Caudate nucleus (tissue), 63 donors: ENCODE measurements at places on chromosomes 4 and X.

DNA sequence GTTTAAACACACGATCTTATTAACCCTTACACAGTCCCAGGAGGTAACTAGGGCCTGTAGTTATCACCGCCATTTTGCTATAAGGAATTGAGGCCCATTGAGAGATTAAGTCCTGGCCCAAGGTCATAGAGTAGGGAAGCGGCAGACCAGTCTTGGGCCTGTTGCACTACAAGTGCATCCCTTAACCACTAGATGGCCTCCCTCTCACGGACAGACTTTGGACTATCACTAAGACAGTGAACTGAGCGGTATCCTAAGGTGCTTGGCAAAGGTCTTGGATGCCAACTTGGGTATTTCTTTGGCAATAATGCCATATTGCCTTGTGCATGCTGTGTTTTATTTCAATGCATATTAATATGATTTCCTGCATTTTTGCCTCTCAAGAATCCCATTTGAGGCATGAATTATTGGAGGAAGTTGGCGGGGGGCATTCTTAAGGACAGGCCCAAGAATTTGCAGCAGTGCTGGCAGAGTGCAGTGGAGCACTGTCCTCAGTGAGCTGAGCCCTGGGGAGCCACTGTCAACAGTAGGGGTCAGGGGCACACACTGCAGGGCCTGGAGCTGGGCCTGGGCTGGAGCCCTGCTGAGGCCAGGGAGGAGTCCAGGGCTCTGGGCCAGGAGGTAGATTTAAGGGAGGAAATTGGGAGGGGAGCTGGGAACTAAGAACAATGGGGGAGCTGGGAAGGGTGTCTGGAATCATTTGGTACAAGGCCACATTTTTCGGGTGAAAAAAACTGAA, 147.4 kb downstream of the SMIM20 start:
- DNase-seq, result no peak

GRCh38 chr4:37584071-37584470, 102.1 kb downstream of the RELL1 start:
- DNase-seq, result no peak

- DNase-seq, result no peak
Measured at GRCh38 chr4:143512978-143513313, 556 bp upstream of the SMARCA5 start.

- no peak for DNase-seq
Measured at GRCh38 chr4:147644471-147644870, 27.3 kb downstream of the TMEM184C start.

DNA sequence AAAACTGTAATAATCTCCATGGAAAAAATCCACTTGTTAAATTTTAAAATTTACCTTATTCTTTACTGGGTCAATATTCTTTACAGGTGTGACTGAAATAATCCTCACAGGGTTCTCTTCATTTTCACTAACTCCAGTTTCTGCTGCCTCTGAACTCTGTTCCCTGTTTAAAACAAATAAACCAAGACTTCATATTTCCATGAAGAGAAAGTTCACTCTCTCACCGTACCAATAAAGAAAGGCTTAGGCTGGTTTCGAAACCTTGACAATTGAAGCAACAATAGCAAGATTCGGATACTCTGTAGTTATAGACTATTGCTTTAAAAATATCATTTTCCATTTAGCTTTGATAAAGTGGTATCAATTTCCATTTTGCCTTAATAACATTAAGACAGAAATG, 135.8 kb downstream of the PDS5A start:
- no peak for DNase-seq

- DNase-seq, result no peak
Measured at GRCh38 chr4:186416451-186417060, 138.8 kb downstream of the MTNR1A start.

- DNase-seq, result no peak
Measured at GRCh38 chr4:176186067-176186466, 9.3 kb downstream of the SPATA4 start.

- DNase-seq, result no peak
Measured at GRCh38 chr4:2855584-2855983, 11.9 kb downstream of the ADD1 start.

- DNase-seq, result no peak
Measured at GRCh38 chrX:43627147-43627546, 29.0 kb upstream of the MAOA start.

DNA sequence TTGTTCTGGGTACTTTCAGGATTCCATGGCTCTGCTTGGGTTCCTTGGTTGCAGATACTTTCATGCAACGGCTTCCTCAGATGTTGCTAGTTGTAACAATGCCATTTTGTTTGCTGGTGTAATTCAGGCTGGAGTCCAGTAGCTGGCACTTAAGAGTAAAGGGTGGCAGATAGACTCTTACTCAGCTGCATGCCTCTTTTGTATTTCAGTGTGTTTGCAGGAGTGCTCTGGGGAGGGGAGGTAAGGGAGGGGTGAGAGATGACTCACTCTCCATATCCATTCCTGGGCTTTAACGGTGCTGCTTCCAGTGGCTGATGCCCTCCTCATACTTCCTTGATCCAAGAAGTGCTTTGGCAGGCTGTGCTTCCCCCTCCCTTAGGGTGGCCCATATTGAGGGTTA, 155.2 kb downstream of the ZNF330 start:
- DNase-seq, result no peak

GRCh38 chr4:136900696-136901095, 631.6 kb downstream of the PCDH18 start:
- no peak for DNase-seq

DNA sequence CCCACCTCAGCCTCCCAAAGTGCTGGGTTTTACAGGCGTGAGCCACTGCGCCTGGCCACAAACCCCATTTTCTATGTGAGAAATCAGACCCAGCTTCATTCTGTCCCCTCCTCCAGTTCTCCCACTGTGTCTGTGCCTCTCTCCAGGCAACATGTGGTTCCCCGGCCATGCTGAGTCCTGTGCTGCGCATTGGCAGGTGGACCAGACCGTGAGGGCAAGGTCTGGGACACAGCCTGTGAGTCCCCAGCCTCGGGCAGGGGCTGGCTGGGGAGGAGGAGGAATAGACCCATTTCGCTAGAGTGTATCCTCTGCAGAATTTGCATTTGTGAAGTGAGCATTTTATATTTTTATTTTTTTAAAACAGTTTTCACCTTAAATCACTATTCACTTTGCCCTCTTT, 21.5 kb upstream of the CLDN24 start:
- no peak for DNase-seq

DNA sequence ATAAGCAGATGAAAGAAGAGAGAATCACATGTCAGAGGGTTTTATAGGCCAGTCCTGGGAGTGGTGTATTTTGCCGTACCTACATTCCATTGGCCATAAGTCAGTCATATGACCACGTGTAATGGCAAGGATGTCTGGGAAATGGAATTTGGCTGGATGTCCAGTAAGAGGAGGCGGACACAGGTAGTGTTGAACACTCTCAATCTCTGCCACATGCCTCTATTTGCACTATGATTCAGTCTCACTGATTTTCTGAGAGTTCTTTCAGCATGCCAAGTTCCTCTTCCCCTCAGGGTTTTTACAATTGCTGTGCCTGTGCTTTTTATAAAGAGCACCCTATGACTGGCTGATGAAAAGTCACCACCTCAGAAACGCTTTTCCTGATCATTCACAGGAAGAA, 164.2 kb upstream of the GPR101 start:
- DNase-seq, result no peak

- no peak for DNase-seq
Measured at GRCh38 chr4:140704392-140704960, 51.7 kb downstream of the TBC1D9 start.

- DNase-seq, result no peak
Measured at GRCh38 chr4:1446502-1447386, 40.5 kb upstream of the NKX1-1 start.

DNA sequence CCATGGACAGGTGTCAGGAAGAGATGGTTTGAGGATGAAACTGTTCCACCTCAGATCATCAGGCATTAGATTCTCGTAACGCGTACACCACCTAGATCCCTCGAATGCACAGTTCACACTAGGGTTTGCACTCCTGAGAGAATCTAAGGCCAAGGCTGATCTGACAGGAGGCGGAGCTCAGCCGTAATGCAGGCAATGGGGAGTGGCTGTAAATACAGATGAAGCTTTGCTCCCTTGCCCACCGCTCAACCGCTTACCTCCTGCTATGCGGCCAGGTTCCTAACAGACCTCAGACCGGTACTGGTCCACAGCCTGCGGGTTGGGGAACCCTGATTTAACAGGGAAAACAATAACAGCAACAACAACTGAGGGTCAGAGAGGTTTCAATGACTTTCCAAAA, 2.0 kb upstream of the TEC start:
- DNase-seq, result no peak

- no peak for DNase-seq
Measured at GRCh38 chr4:17103231-17103630, 204.8 kb upstream of the LDB2 start.

- no peak for DNase-seq
Measured at GRCh38 chr4:42531341-42532030, 125.4 kb downstream of the ATP8A1 start.

- DNase-seq, result no peak
Measured at GRCh38 chrX:86604607-86605006, 456.4 kb downstream of the DACH2 start.

DNA sequence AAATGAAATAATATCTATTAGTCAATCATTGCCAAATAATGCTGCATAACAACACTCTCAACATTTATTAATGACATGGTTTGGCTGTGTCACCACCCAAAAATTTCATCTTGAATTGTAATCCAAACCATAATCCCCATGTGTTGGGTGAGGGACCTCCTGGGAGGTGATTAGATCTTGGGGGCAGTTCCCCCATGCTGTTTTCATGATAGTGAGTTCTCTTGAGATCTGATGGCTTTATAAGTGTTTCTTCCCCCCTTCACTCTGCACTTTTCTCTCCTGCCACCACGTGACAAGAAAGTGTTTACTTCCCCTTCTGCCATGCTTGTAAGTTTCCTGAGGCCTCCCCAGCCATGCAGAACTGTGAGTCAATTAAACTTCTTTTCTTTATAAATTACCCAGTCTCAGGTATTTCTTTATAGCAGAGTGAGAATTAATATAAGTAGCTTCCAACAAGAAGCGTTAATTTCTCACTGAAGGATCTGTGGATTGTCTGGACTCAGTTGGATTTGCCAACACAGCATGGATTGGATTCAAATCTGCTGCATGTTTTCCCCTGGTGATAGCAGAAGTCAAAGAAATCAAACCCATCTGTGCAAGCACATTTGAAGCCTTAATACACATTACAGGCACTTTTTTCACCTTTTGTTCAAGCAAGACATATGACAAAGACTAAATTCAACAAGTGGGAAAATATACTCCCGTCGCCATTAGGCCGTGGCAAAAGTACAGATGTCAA, 216.6 kb downstream of the PDGFC start:
- DNase-seq, result no peak

- no peak for DNase-seq
Measured at GRCh38 chrX:11540532-11541377, 125.0 kb downstream of the ARHGAP6 start.

GRCh38 chr4:140106289-140106844, 47.6 kb downstream of the MAML3 start:
- DNase-seq, result no peak

DNA sequence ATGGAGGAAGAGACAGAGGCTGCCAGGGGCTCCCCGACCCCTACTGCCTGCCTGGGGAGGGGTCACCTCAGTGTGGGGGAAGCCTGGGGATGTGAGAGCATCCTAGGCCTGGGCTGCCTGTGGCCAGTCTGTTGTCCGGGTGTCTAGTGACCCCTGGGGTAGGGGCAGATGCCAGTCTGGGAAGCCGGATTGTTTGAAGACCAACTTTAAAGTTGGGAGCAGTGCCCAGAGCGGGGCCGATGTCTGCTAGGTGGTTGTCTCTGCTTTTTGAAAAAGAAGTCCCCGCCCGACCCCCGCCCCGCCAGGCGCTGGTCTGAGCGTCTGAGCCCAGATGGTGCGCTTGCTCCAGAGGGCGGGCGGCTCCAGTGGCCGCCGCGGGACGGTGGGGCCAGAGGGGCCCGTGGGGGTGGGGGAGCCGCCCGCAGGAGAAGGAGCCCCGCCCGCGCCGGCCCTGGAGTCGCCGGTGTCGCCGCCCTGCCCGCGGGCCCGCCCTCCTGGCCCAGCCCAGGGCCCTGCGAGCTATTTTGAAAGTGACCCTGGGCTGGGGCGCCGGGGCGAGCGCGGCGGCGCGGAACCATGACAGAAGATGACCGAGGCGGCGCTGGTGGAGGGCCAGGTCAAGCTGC, at the start of gene DOK7:
TSS of gene DOK7 (plus strand) at position 517 of the 626 bp plus-strand sequence. CDS start at position 587, 70 bp downstream.
- DNase-seq, result no peak

GRCh38 chr4:183887351-183887750, 17.8 kb upstream of the STOX2 start:
- DNase-seq, result no peak

- no peak for DNase-seq
Measured at GRCh38 chrX:50671661-50672060, 142.3 kb downstream of the SHROOM4 start.

GRCh38 chrX:54891573-54891972, 29.1 kb upstream of the TRO start:
- DNase-seq, result no peak

- no peak for DNase-seq
Measured at GRCh38 chrX:72051589-72051988, 80.1 kb downstream of the RTL5 start.

- no peak for DNase-seq
Measured at GRCh38 chrX:123308658-123309057, 124.6 kb downstream of the GRIA3 start.

DNA sequence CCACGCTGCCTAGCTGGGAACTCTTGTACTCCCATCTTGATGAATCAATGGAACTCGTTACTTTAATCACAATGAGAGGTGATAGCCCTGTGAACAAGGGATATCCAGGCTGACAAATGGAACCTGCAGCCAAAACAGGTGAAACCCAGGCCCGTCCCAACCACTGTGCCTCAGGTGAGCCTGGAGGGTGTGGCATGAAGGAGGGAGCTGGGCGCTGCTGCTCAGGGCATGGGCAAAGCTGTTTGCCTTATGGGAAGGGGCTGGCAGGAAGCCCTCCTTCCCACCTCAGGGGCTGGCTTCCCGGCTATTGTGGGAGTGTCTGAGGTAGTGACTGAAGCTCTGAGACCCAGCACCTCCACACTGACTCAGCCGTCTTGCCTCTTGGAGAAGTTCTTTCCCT, 209.4 kb upstream of the ATP6AP2 start:
- no peak for DNase-seq

DNA sequence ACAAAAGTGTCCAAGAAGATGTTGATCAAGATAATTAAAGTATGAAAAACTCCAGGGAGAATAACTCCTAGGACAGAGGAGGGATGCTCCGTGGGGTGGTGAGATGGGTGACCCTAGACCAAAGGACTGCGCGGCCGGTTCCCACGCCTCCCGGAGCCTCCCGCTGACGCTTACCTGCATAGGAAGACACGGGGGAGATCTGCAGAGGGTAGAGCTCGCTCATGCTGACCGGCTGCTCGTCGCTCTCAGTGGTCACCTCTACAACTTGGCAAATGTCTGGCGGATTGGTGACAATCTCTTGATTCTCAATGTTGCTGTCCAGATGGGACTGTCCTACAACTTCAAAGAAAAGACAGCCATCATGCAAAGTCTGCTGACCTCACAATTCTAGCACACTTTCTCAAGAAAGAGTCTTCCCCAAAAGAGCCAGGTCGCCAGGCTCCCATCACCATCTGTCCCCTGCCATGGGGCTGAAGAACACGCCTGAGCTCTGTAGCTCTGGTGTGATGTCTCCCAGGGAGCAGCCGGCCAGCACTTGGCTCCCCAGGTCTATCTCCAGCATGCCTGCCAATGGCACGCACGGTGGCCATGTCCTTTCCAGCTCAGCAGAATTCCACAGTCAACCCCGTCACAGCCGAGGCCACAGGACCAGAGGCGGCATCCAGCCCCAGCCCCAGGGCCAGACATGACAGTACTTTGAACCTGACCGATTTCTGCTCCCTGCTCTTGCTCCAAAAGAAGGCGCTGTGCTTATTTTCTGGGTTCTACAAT, 75.4 kb downstream of the IRF2 start:
- DNase-seq, result no peak

GRCh38 chr4:105060628-105061027, 86.0 kb upstream of the TET2 start:
- no peak for DNase-seq

GRCh38 chrX:19555683-19556082, 40.4 kb upstream of the MAP3K15 start:
- DNase-seq, result no peak
